Activated T-helper 1 cell treated with anti-CD3 and anti-CD28 coated beads, Interleukin-12 subunit alpha, Interleukin-12 subunit beta, Interleukin-2, Interleukin-4 antibody, amounts not matched to agents 30 ng/mL and 10 ng/mL and 1 ng/mL, durations not matched to agents 14 hours and 24 hours and 36 hours (primary cell): ENCODE measurements at places on chromosomes 6 and 20.

DNA sequence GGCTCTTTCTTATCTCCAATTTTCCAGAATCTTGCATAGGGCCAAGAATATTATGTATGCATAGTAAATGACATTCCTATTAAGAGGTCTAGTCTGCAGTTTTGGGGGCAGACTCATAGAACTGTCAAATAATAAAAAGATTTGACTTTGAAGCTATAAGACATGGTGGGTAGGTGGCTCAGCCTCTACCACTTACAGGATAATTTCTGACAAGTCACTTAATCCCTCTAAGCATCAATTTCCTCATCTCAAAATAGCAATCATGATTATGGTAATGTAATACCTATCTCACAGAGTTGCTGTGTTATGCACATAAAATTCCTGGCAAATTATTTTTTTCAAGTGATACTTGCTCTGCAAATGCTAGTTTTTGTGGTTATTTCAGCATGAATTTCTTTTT is 329.1 kb downstream of the PLCB1 start:
- no peak overlapping the region for H3K27ac ChIP-seq
- no peak overlapping the region for H3K4me3 ChIP-seq
- H3K36me3 ChIP-seq = no peaks in the 10 kb centered on the region
- no peaks in the 10 kb centered on the region for H3K27me3 ChIP-seq
- no peaks in the 10 kb centered on the region for H3K4me1 ChIP-seq

- DNase-seq = no peak
- H3K4me3 ChIP-seq = no peak overlapping the region
- peaks cover 6% of the 10 kb centered on the region for H3K4me1 ChIP-seq
- peaks cover 2% of the 10 kb centered on the region for H3K27me3 ChIP-seq
- no peaks in the 10 kb centered on the region for H3K36me3 ChIP-seq
These were observed 35.0 kb upstream of the PNRC1 start for GRCh38 chr6:89045576-89045975.

DNA sequence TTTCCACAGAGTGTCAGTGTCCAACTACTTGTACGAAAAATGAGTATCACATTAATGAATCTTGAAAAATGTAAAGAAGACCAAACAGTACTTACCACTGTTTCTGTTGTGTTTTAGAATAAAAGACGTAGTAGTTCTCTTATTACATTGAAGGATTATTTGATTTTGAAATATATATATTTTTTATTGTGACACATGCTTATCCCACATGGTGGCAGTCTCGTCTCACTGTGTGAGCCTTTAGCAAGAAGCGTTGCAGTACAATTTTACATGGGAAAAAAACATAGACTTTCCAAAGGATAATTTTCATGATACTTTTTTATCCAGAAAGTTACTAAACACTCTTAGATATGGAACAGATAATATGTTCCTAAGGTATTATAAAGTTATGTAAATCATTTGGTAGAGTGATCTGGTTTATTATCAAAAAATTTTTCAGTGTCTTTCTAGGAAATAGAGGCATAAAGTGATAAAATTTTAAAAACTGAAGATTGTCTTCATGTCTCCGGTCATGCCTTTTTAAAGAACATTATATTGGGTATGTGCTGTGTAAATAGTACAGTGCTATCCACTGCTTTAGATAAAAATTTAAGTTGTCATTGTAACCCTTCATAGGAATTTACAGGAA is 117.5 kb upstream of the SAMD5 start:
- no peak overlapping the region for H3K27ac ChIP-seq
- H3K27me3 ChIP-seq = no peaks in the 10 kb centered on the region
- H3K4me3 ChIP-seq = no peak overlapping the region
- no peaks in the 10 kb centered on the region for H3K4me1 ChIP-seq
- peaks cover 1% of the 10 kb centered on the region for H3K36me3 ChIP-seq

DNA sequence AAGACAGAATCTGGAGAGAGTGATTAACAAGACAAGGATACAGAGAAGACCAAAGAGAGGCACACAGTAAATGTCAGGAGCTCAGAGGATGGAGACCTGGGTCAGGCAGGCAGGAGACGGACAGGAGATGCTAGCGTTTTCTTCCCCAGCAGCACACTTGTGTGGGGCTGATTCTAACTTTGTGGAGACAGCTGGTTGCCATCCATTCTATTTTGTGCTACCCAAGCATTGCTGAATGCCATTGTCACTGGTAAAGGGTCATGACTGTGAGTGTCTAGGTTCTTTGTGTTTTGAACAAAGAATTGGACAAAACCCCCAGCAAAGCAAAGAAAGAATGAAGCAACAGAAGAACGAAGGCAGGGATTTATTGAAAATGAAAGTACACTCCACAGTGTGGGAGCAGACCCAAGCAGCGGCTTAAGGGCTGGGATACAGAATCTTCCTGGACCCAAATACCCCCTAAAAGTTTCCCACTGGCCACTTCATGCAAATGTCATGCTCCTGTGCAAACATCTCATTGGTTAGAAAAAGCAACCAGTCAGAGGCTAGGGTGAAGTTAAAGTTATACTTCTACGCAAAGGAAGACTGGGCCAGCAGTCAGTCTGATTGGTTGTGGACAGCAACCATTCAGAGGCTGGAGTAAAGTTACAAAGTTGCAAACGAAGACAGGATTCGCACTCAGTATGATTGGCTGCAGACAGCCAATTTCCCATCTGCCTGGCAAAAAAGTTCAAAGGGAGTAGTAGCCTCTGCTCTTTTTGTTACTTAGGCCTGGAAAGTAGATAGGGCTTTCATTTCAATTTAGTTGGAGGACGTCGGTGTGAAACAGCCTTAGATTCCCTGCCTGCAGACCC is 17.5 kb downstream of the PTK7 start:
- H3K27ac ChIP-seq = peak overlapping the region; percentile 7
- DNase-seq = no peak
- peak overlapping the region; percentile 46 for H3K4me3 ChIP-seq
- H3K4me1 ChIP-seq = peaks cover 18% of the 10 kb centered on the region

DNA sequence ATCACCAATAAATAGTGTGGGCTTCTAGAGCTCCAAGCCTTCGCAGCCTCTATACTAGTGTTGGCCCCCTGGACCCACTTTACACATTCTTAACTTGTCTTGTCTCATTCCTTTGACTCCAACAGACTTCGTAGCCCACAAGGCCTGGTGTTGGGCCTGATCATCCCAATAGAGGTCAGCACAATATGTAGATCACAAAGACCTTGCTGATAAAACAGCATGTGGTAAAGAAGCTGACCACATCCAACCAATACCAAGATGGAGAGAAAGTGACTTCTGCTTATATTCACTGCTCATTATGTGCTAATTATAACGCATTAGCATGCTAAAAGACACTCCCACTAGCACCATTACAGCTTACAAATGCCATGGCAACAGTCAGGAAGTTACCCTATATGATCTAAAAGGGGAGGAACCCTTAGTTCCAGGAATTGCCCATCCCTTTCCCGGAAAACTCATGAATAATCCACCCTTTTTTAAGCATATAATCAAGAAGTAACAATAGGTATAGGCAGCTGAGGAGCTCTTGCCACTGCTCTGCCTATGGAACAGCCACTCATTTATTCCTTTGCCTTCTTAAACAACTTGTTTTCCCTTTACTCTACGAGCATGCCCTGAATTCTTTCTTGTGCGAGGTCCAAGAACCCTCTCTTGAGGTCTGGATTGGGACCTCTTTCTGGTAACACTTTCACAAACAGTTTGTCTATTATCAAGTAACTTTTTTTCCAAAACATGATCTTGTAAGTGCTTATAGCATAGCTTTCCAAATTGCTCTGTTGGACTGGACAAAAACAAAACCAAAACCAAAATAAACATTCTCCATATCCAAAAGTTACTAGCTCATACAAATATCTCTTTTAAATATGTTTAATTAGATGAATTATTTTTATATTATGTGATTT is 54.6 kb upstream of the ECHDC1 start:
- no peak for DNase-seq
- H3K27me3 ChIP-seq = no peaks in the 10 kb centered on the region
- no peaks in the 10 kb centered on the region for H3K36me3 ChIP-seq
- no peak overlapping the region for H3K4me3 ChIP-seq
- no peak overlapping the region for H3K27ac ChIP-seq

GRCh38 chr6:89066940-89067646 is 13.5 kb upstream of the PNRC1 start:
- no peak overlapping the region for H3K27ac ChIP-seq
- DNase-seq = no peak
- peaks cover 9% of the 10 kb centered on the region for H3K27me3 ChIP-seq
- no peaks in the 10 kb centered on the region for H3K36me3 ChIP-seq

GRCh38 chr6:130629640-130630039 is 197.6 kb upstream of the SMLR1 start:
- H3K27ac ChIP-seq = peak overlapping the region; percentile 50
- no peak for DNase-seq
- H3K36me3 ChIP-seq = peaks cover 2% of the 10 kb centered on the region
- no peak overlapping the region for H3K4me3 ChIP-seq
- H3K4me1 ChIP-seq = peaks cover 22% of the 10 kb centered on the region

- no peaks in the 10 kb centered on the region for H3K36me3 ChIP-seq
- H3K27ac ChIP-seq = no peak overlapping the region
- no peak overlapping the region for H3K4me3 ChIP-seq
- DNase-seq = no peak
- no peaks in the 10 kb centered on the region for H3K4me1 ChIP-seq
These were observed 66.1 kb downstream of the ADGRB3 start for GRCh38 chr6:68701159-68701558.

- no peaks in the 10 kb centered on the region for H3K4me1 ChIP-seq
- H3K36me3 ChIP-seq = no peaks in the 10 kb centered on the region
- H3K27me3 ChIP-seq = no peaks in the 10 kb centered on the region
- no peak overlapping the region for H3K27ac ChIP-seq
- H3K4me3 ChIP-seq = no peak overlapping the region
These were observed 17.8 kb downstream of the BTBD3 start for GRCh38 chr20:11935212-11936154.

DNA sequence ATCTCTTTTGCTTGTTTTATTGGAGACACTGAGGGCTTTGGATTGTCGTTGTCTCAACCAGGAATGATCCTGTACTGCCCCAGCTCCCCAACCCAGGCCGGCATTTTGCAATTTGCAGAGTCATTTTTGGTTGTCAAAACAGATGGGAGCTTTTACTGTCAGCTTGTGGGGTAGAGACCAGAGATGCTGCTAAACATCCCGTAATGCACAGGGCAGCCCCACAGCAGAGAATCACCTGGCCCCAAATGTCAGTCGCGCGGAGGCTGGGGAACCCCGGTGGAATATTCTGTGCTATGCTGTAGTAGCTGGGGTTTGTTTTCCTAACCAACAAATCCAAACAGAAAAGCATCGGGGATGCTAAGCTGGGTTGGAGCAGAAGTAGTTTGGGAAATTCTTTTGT is 99.7 kb downstream of the TSHZ2 start:
- peaks cover 53% of the 10 kb centered on the region for H3K4me1 ChIP-seq
- peaks cover 23% of the 10 kb centered on the region for H3K36me3 ChIP-seq
- no peak overlapping the region for H3K4me3 ChIP-seq
- peak; percentile 14 for DNase-seq
- no peaks in the 10 kb centered on the region for H3K27me3 ChIP-seq

DNA sequence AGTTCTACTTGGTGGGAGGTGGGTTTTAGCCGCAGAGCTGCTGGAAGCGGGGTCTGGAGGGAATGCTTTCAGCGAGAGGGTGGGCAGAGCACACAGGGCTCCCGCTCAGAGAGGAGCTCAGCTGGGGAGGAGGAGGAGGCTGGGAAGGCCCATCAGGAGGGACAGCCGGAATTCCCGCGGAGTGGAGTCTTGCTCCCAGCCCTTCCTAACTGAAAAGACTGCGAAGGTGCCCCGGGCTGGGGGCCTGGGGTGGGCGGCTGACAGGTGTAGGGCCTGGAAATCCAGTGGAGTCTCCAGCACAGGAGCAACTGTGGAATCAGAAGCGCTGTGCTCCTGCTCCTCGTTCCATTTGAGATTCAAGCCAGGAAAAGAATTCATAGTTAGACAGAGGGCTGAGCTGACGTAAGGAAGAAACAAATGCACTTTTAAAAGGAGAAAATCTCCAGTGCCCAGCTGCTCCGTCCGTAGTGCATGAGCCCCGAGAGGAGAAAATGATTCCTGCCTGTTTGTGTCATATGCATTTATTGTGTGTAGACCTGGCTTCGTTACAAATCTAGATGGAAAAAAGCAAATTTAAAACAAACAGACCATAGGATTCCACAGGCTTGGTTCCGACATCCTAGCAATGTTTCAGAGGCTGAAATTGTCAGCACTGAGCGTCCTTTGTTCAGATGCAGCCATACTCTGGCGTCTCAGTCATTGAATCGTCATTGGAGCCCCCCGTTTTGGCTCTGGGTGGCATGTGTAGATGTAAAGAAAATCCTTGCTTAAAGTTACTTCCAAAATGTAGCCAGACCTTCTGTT is 197.7 kb downstream of the SMOC2 start:
- no peak overlapping the region for H3K27ac ChIP-seq
- peaks cover 2% of the 10 kb centered on the region for H3K27me3 ChIP-seq
- H3K4me3 ChIP-seq = no peak overlapping the region
- no peaks in the 10 kb centered on the region for H3K4me1 ChIP-seq
- no peaks in the 10 kb centered on the region for H3K36me3 ChIP-seq

DNA sequence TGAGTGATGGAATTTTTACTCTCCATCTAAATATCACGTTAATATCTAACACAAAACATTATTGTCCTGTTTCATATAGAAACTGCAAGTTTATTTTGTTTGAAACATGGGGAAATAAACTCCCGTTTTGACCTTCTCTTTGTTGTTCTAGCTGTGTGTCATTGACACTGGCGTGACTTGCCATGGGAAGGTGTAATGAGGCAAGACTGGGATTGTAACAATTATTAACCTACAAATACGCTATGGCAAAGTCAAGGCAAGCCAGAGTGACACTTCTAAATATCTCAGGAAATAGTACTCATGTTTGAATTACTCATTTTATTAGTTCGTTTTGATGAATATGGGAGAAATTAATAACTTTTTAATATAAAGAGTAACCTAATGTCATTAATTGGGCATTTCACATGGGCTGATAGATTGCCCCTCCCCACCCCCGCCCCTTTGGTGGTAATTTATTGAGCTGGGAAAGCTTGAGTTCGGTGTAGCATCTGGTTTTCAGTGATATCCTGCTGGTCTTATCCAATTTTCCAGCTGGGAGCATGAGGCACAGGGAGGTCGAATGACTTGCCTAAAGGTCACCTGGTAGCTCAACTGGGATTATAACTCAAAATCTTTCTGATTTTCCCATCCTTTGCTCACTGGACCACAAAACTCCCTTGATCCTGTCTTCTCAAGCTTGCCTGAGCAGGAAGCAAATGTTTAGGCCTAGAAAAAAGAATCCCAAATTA is 380.6 kb upstream of the JAG1 start:
- H3K4me3 ChIP-seq = no peak overlapping the region
- no peaks in the 10 kb centered on the region for H3K36me3 ChIP-seq
- no peak overlapping the region for H3K27ac ChIP-seq
- no peak for DNase-seq

- H3K27me3 ChIP-seq = no peaks in the 10 kb centered on the region
- H3K4me1 ChIP-seq = peaks cover 36% of the 10 kb centered on the region
- H3K4me3 ChIP-seq = no peak overlapping the region
- H3K36me3 ChIP-seq = no peaks in the 10 kb centered on the region
- peak overlapping the region; percentile 41 for H3K27ac ChIP-seq
- no peak for DNase-seq
These were observed 54.8 kb downstream of the PHACTR2 start for GRCh38 chr6:143732536-143732935.
